ENCODE measurements at places on chromosomes 2 and 18.

DNA sequence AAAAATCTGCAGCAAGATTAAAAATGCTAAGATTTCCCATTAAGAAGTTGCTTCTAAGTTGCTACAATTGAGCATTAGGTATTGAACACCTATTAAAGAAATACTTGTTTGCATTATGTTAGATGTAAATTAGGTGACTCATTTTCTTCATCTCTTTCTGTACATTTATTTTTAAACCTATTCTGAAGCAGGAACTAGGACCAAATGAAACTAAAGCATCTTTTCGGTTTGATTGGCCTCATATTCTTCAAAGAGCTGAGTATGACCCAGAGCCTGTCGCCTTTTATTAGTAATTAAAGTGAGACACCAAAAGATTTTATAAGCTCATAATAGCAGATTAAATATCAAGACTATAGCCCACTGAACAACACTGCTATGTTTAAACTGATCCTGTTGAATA, 83.4 kb upstream of the ZEB2 start:
- no peak for DNase-seq

DNA sequence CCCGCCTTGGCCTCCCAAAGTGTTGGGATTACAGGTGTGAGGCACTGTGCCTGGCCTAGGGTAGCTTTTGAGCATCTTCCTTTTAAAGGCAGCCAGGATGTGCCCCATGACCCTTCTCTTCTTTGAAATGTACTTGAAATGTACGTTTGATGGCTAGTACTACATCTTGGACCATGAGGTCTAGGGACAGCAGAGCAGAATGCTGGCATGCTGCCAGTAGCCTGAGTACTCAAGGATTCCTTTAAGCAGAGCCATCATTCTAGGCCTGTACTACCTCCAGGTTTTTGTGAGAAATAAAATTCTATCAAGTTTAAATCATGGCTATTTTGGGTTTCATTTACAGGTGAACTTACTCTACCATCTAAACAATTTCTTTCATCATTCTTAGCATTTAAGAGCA, 2.9 kb upstream of the EML6 start:
- no peak for DNase-seq

DNA sequence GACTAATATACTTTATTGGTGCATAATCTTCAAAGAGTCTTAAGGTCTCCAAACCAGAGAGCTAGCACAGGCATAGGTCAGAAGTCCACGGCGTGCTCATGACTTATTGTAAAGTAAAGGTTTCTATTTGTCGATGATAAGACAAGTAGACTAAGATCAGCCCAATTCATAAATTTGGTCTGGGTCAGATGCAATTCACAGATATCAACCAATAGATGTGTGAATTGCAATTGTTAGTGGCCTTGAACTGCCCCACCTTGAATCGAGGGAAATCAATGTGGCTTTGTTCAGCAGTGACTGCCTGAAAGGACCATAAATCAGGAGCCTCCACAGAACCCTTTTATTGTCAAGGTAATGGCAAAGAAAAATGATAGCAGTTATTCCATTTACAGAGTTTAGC, 39.1 kb upstream of the CPS1 start:
- no peak for DNase-seq

DNA sequence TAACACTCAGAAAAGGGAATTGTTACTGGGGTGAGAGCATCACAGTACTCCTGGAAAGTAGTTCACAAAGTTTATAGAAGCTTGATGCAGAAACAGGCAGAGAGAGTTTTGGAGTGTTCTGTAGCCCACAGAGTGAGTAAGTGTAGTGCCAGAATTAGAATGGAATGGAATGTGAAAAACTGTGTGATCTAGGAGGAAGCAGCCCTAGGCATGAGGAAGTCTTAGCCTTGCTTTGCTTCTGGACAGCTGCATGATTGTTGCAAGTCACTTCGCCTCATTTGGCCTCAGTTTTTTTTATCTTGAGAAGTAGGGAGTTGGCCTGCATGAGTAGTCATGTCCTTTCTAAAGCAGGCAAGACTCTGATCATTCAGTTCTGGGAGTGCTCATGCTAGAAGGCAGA, 10.9 kb downstream of the SERPINB12 start:
- no peak for DNase-seq

DNA sequence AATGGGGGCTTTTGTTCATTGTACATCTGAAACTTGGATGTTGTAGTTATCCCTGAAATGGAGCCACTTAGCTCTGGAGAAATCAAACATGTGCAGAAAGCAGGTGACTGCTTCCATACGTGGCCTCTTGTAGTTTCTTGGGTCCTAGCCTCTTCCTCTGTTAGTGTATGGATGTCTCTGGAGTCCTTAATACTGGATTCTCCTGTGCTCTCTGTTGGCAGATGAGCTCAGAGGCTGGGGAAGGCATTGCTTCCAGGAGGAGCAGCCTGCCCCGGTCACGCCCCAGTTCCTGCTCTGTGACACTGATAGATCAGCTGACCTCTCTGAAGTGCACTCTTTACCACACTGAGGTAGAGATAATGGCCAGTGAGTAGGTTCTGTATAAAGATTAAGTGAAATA, 176.2 kb downstream of the LDLRAD4 start:
- no peak for DNase-seq

GRCh38 chr2:71531522-71532047, 78.2 kb downstream of the DYSF start:
- DNase-seq, result no peak

DNA sequence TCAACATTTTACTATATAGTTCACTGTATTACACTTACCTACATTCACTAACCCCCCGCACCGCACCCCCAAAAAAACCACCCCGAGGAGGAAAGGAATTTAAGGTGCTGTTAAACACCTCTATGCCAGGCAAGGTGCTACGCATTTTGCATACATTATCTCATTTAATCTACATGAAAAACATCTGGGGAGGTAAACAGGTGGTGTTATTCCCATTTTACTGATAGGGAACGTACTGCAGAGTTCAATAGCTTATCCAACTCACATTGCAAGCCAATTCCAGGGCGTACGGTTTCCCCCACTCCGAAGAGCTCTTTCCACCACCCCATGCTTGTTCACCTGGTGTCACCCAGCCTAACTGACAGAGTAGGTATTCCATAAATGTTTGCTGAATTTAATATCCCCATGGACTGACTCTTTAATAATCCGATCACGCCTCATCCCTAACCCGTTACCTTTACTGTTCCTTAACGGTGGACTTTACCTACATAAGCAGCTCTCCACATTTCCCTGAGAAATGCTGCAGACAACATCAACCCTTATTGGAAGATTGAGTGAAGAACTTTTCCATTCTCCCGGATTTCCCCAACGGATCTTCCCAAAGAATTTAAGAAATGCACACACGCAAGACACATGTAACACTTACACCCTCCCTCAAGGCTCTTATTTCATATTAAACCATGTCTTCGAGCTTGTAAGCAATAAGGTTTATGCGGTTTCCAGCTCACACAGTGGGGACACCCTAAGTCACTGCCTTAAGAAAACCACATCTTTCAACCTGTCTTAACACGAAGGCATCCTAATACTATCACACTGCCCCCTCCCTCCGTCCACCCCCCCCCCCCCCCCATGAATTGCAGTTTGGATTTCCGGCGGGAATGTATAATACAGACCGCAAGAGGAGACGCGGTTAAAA, 1.2 kb downstream of the RAPH1 start:
- no peak for DNase-seq

- DNase-seq, result no peak
Observed at GRCh38 chr2:133063775-133064174, 393.8 kb upstream of the LYPD1 start.

DNA sequence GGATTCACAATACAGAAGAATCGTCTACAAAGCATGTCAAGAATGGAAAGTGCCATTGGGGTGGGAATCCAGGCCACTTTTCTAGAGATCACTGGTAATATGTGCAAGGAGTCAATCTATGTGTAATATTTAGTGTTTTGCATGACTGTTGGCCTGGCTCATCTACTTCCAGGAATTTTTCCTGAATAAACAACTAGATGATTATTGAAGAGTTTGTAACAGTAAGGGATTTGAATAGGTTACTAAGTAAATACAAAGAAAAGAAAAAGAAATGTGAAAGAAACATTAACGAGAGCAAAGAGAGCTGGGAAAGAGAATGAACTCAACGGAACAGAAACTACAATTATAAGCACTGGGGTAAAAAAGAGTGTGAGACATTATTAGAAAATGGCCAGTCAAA, 406.0 kb downstream of the TGIF1 start:
- no peak for DNase-seq

GRCh38 chr2:233999182-233999581, 51.3 kb upstream of the SPP2 start:
- DNase-seq, result no peak

GRCh38 chr2:70516596-70516995, 37.0 kb downstream of the TGFA start:
- no peak for DNase-seq

GRCh38 chr2:19673213-19673791, 228.5 kb downstream of the TTC32 start:
- peak; percentile 12 for DNase-seq

GRCh38 chr2:217456016-217456415, 546.8 kb downstream of the TNS1 start:
- no peak for DNase-seq

DNA sequence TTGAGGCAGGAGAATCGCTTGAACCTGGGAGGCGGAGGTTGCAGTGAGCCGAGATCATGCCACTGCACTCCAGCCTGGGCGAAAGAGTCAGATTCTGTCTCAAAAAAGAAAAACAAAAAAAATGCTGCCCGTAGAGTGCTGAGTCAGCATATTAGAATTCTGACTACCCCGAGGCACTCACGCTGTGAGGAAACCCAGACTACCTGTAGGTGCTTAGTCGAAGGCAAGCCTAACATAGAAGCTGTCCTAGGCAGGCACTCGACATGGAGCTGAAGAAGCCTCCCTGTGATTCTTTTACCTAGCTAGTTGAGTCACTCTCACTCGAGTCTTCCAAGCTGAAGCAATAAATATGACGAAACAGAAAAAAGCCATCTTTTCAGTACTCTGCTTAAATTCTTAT, 1323.2 kb upstream of the DDX18 start:
- no peak for DNase-seq

DNA sequence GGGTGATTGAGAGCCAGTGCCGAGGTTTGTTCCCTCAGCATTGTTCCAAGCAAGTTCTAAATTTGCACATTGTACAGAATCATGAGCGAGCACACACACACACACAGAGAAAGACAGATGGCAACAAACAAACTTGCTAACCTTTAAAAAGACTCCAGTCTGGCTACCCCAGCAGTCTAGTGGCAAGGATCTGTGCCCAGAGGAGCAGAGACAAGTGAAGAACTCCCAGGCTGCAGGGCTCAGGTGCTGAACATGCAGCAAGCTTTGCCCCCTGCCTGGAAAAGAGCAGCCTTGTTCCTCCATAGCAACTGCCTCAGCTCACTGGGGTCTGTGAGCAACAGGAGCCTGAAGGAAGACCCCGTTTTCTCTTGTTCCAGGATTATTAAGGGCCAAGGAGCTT, 169.2 kb upstream of the CCDC68 start:
- no peak for DNase-seq

- no peak for DNase-seq
Observed at GRCh38 chr18:79585395-79586370, 93.9 kb upstream of the CTDP1 start.

GRCh38 chr2:19684516-19684915, 217.3 kb downstream of the TTC32 start:
- DNase-seq, result no peak

DNA sequence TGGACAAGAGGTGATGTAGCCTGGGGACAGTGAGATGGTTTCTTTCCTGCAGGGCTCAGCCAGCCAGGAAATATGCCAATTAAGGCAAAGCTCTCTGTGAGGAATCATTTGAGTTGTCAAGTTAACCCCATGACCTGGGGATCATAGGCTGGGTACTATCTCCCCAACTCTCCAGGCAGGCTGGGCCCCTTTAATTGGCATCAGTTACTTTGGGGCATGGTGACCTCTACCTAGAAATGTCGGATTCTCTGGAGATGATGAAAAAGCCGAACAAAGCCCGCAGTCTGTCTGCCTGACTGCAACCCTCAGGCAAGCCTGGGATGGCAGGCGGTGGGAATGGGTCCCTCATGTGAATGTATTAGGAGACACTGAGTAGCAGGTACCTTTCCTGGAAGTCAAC, 193.5 kb upstream of the SMAD2 start:
- no peak for DNase-seq

GRCh38 chr2:237558961-237559641, 7.3 kb upstream of the PRLH start:
- peak; percentile 68 for DNase-seq

GRCh38 chr2:35374845-35375244, 980.7 kb upstream of the CRIM1 start:
- no peak for DNase-seq

GRCh38 chr18:46031741-46032140, 40.3 kb downstream of the PSTPIP2 start:
- no peak for DNase-seq

- DNase-seq, result no peak
Observed at GRCh38 chr18:46677611-46678010, 20.6 kb upstream of the LOXHD1 start.

DNA sequence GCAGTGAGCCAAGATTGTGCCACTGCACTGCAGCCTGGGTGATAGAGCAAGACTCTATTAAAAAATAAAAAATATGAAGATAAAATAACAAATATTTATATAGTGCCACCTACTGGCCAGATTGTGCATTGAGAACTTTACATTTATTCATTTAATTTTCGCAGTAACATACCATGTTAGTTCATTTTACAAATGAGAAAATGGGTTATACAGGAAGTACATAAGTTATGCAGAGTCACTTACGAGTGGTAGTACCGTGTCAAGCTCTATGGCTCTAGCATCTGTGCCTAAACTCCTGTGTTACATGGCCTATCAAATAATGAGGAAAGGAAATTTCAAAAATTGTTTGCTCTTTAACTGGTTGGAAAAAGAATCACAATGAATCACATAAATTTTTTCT, 27.9 kb downstream of the RIF1 start:
- DNase-seq, result no peak

GRCh38 chr2:20326163-20326780, 24.4 kb downstream of the PUM2 start:
- peak; percentile 53 for DNase-seq

DNA sequence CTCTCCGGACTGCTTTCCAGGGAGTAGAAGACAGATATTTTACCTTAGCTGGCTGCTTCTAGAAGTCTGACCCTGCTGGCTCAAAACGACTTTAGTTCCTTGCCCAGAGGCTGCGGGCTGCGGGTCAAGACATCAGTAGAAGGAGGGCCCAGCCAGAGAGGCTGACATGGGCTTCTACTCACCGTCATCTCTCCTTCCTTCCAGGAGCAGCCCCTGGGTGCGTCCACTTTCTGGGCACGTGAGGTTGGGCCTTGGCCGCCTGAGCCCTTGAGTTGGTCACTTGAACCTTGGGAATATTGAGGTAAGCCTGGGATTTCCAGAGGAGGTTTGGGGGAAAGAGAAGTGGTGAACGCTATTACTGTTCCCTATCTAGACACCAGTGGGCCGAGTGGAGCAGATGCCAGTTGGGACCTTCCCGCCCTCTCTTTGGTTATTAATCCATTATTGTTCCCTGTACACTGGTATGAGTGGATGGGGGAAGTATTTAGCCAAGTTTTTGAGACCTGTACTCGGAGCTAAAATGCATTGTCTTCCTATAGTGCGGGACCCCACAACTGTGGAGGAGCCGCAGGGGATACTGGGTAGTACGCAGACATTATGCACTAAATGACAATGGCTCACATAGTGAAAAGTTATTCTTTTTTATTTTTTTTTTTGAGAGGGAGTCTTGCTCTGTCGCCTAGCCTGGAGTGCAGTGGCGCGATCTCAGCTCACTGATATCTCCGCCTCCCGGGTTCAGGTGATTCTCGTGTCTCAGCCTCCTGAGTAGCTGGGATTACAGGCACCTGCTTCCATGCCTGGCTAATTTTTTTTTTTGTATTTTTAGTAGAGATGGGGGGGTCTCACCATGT, 26.3 kb upstream of the CASP8 start:
- DNase-seq, result no peak

- DNase-seq, result peak; percentile 66
Observed at GRCh38 chr2:119678021-119678656, 862 bp upstream of the TMEM177 start.
